Neural progenitor cell (in vitro differentiated cells): ENCODE measurements at places on chromosomes 1 and 21. TPM values are rescaled to one million over a fixed set of nuclear protein-coding genes. Genes with fewer than 3 reads are reported as not detected.

The CLIC6 gene
- 0.12 and 0.15 TPM in 2 replicates for total RNA-seq

- DNase-seq, result no peak
Measured at GRCh38 chr1:56050911-56051310, 528.5 kb downstream of the PLPP3 start.

- DNase-seq, result no peak
Measured at GRCh38 chr1:26761217-26761616, 26.5 kb upstream of the PIGV start.

DNA sequence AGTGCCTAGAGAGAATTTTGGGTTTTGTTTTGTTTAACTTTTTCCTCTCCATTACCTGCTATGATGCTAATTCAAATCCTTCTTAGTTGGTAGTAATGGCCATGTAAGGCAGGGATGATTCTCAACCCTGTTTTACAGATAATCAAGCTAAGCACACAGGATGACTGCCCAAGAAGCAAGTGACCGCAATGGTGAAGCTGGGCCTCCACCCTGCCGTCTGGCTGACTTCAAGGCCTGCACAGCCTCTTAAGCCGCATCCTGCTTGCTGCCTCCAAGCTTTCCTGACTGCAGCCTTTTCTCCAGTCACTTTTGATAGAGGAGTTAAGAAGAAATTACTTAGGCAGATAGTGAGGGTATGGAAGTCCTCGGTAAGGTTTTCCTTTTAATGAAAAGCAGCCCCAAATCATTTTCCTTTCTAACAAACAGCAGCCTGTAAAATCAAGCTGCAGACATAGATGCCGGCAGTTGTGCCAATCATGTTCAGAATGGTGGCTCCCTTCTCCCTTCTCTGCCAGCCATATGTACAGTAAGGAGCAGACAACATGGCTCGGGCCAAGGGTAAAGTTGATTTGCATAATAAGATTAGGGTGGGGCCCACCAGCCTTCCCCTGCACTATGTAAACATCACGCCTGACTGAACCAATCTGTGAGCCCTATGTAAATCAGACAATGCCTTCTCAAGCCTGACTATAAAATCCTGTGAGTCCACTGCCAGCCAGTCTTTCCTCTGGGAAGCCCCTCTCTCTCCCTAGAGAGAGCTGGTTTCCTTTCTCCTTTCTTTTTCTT lies 8.8 kb upstream of the CTBS start:
- DNase-seq, result peak; percentile 85

GRCh38 chr1:12580054-12580887 lies 37.7 kb downstream of the DHRS3 start:
- DNase-seq, result no peak

DNA sequence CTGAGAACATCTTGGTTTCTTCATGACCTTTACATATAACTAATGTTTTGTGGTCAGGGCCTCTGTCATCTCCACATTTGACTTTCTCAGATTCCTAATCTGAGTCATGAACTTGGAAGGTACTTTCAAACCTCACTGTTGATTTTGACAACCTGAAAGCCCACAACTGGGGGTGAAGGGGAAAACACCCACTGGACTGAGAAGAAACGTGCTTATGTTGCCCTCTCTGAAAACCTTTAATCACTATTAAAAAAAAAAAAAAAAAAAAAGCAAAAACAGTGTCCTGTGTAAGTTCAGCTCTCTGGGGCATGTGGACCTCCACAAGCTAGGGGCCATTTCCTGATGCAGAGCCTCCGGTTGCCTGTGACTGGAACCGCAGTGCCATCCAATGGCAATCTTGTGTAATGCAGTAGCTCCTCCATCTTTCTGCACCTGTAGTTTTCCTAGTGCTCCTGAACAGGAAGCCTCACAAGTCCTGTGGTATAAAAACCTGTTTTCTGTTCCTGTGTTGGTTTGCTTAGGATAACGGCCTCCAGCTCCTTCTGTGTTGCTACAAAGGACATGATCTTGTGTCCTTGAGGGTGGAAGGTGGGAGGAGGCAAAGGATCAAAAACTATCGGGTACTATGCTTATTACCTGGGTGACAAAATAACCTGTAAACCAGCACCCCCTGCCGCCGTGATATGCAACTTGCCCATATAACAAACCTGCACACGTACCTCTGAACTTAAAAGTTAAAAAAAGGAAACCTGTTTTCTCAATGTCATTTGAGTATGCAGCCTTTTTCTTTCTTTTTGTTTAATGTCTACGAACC lies 124.5 kb downstream of the ZNF648 start:
- peak; percentile 82 for DNase-seq

The PLPPR5 gene
- 0.19 and 0.56 TPM in 2 replicates for total RNA-seq

The KCNA2 gene
- total RNA-seq, result 0.04 and 0.09 TPM in 2 replicates

- no peak for DNase-seq
Measured at GRCh38 chr1:79982211-79982610, 975.7 kb upstream of the ADGRL4 start.

DNA sequence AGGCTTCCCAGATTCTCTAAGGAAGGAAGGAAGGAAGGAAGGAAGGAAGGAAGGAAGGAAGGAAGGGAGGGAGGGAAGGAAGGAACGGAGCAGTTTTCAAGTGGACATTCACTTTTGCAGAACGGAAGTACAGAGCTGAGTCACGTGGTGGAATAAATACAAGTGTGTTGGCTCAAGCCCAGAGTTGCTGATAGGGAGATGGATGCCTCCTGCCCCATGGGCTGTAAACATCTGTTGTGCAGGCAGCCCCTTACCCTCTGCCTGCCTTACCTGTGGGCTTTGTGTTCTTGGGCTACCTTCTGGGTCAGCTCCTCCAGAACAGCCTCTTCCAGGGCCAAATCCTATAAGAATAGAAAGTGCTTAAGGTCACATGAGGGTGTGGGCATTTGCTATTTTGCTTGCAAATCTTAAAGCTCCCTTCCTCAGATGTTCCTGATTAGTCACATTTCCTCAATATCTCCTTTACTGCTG lies 121.7 kb downstream of the SMYD2 start:
- no peak for DNase-seq

GRCh38 chr1:6645018-6645417 lies 20.4 kb downstream of the THAP3 start:
- DNase-seq, result no peak

GRCh38 chr1:206963119-206963712 lies 7.0 kb downstream of the FCAMR start:
- no peak for DNase-seq

- DNase-seq, result peak; percentile 79
Measured at GRCh38 chr1:95384567-95384966, 150.6 kb downstream of the RWDD3 start.

The CDC7 gene
- total RNA-seq, result 90.8 and 156 TPM in 2 replicates

- no peak for DNase-seq
Measured at GRCh38 chr21:41760411-41760810, 6.4 kb downstream of the RIPK4 start.

The PLA2G4A gene
- total RNA-seq, result 0.81 and 1.0 TPM in 2 replicates

DNA sequence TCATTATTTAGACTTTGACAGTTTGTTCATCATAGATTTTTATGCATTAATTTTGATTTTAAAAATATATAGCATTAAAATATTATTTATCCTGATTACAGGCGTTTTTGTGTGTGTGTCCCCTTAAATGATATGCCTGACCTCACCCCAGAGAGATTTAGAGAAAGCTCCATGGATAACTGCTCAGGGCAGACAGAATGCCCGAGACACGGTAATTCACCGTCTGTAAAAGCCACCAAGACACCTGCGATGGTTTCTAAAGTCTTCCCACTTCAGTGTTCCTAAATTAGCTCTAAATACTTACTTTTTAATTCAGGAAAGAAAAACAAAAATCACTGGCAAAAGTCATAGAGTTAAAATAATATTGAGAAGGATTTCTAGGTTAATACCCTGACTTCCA lies 350.6 kb upstream of the RUNX1 start:
- no peak for DNase-seq

DNA sequence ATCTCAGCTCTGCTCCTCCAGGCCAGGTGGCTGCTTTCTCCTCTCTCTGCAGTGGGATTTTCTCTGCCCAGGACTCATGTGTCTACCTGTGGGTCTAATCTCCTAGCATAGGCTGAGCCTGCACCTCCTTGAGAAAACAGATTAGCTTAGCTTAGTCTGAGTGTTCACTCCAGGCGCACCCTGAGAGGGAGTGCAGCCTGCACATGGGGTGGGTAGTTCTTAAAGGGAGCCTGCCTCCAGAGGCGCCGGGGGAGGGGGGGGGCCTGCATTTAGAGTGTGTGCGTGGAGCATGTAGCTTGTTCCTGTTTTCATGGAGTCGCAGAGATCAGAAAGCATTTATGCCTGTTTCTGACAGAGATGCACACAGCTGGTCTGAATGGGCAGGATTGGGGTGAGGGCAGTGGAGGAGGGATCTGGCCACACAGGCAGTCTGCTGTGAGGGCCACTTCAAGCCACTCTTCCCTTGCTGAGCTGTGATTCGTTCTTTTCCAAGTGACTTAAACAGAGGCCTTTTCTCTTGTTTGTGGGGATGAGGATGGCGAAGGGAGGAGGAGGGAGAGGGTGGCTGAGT lies 45.2 kb downstream of the GALNT2 start:
- peak; percentile 88 for DNase-seq

- DNase-seq, result no peak
Measured at GRCh38 chr1:22503721-22504410, 52.2 kb downstream of the ZBTB40 start.

DNA sequence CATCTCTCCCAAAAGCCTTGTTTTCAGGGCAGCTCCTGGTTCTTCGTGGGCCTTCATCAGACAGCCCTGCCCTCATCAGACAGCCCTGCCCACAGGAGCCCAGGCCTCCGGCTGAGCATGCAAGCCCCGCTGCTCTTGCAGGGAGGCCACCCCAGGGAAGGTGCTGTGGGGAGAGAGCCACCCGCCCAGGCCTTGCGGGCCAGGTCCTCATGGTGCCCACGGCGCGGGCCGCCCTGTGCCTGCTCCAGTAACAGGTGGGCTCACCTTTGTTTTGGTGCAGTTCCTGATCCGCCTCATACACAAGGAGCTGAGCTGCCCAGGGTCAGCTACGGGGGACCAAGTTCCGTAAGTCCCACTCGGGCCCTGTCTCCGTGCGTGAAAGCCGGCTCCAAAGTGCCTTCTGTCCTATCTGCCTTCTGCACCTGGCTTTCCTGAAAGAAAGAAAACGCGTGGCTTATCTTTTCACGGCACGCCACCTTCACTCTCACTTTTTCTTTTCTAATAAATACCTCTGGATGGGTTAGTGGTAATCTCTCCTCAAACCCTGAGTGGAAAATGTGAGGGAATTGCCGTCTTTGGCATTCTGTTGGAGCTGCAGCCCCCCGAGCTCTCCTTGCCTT lies 65.9 kb downstream of the SLC37A1 start:
- no peak for DNase-seq
